IMR-90 (cell line): ENCODE measurements at places on chromosomes 13 and 19. TPM values are rescaled to one million over a fixed set of nuclear protein-coding genes. Genes with fewer than 3 reads are reported as not detected.

The NLRP11 gene
- total RNA-seq = not detected in 2 replicates

The ZNF223 gene
- total RNA-seq = 6.1 and 16.5 TPM in 2 replicates

The MYO1F gene
- under 0.01 and 0.18 TPM in 2 replicates for total RNA-seq

The CNFN gene
- not detected in 2 replicates for total RNA-seq

The AZU1 gene
- total RNA-seq = not detected in 2 replicates

The PDX1 gene
- not detected in 2 replicates for total RNA-seq
